ENCODE measurements at places on chromosomes 16 and 17.

DNA sequence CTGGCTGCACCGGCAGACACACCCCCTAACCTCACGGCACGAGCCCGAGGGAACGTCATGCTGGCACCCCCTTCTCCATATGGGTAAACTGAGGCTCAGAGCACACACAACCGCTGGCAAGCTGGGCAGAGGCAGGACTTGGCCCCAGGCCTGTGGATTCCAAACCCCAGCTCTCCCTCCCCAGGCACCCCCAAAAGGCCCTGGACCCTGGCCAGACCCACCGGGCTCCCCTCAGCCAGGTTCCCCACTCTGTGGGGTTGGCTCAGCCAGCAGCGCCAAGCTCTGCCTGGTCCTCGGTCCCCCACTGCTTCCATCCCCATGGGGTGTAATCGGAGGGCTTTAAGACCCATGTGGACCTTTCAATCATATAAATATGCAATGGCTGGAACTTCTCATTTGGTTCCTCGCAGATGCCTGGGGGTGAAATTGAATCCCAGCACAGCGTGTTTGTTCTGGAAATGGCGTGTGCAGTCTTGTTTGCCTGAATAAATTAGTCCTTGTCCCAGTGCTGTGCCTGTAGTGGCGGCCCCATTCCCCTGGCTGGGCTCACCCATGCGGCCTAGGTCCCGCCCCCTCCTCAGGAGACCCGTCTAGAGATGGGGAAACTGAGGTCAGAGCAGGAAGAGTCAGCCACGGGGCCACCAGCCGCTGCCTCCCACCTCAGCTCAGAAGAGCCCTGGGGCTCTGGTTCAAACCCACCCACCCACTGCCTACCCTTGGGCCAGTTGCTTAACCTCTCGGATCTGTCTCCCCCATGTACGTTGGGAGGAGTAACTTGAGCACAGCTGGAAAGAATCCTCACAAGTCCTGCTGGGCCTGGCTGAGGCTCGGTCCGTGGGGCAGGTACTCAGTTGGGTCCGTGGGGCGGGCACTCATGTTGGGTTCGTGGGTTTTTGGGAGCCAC lies 57.3 kb downstream of the ZFPM1 start:
- DNase-seq: no peak

DNA sequence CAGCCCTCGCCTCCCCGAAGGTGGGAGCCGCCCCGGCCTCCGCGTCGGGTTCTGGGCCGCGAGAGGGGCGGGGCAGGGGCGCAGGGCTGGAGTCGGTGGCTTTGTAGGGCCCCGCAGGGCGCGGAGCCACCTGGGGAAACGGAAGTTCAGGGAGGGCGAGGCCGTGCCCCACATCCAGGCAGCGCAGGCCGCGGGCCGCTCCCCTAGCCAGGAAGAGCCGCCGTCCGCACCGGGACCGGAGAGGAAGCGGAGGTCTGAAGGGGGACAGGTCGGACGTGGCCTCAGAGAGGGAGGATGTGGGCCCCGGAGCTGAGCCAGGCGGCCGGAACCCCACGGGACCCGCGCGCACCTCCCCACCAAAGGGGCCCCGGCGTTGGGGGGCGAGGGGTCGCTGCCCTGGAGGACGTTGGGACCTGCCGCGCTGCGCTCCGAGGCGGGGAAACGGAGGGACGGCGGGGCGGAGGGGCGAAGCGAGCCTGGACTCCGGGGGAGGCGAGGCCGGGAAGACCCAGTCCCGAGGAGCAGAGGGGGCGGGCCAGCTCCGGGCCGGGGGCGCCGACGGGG lies 482 bp upstream of the SLC16A3 start:
- DNase-seq: peak; percentile 83

DNA sequence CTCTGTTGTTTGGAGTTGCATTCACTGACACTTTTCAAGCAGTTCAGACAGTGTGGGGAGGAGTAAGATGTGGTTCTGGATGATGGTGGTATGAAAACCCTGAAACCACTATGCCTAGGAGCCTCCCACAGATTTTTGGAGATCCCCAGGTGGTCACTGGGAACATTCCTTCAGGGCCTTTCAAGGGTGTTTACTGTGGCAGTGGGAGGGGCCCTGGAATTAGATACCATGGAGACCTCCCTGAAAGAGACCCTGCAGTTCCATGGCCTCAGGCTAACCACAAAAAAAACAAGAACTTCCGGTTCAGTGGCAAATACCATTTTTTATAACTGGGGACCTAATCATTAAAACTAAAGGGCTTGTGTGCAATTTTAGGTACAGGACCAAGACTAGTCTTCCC lies 79.9 kb downstream of the TMEM100 start:
- DNase-seq: no peak

DNA sequence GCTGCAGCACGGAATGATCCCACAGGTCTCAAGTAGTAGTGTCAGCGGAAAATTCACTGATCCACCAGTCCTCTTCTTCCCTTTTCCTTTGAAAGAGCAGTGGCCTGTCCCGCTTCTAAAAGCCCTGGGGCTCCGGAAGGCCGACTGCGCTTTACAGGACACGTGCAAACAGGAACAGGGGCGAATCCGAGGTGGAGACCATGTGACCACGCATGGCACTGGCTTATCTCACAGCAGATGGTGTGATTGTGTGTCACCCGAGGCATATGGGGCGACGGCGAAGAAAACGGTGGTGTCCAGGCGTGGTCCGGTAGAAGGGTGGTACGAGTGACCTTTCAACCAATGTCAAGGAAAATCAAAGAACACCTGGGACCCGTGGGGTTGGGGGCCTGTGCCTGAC lies 12.0 kb upstream of the KCNJ18 start:
- no peak for DNase-seq

DNA sequence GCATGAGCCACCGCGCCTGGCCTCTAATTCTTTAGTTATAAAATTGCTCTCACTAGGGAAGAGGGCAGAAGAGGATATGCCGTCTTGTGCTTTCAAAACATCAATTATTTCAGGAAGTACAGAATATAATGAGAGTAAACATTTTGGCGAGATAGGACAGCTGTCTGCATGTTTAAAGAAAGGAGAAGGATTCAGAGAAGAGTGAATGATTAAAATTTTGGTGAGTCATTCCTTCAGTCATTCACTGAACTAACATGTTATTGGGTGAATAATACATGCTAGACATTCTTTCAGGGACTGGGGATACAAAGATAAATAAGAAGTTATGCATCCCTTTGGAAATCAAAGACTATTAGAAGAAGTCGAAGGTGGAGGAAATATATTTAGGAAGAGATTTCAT lies 590.3 kb upstream of the GOT2 start:
- no peak for DNase-seq

GRCh38 chr17:47729476-47729875 lies 3.6 kb upstream of the TBX21 start:
- no peak for DNase-seq

- DNase-seq: no peak
Measured at GRCh38 chr17:33015716-33016346, 24.2 kb downstream of the SPACA3 start.

DNA sequence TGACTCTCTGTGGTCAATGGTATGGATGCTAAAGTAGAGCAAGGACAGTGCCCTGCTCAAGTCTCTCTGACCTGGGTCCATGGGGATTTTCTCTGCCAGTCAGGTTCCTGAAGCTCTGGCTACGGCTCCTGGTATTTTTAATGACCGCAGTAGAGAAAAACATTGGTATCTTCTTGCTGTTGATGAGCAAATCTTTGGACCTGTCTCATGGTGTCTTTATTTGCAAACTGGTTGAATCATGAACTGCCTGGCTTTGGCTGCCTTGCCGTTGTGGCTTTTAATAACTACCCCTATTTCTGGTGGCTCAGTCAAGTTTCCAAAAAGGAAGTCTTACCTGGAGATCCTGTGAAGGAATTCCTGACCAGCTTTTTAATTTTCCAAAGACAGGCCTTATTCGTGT lies 8.7 kb downstream of the FAM234A start:
- DNase-seq: no peak

GRCh38 chr17:2436316-2436905 lies 35.6 kb upstream of the MNT start:
- no peak for DNase-seq

DNA sequence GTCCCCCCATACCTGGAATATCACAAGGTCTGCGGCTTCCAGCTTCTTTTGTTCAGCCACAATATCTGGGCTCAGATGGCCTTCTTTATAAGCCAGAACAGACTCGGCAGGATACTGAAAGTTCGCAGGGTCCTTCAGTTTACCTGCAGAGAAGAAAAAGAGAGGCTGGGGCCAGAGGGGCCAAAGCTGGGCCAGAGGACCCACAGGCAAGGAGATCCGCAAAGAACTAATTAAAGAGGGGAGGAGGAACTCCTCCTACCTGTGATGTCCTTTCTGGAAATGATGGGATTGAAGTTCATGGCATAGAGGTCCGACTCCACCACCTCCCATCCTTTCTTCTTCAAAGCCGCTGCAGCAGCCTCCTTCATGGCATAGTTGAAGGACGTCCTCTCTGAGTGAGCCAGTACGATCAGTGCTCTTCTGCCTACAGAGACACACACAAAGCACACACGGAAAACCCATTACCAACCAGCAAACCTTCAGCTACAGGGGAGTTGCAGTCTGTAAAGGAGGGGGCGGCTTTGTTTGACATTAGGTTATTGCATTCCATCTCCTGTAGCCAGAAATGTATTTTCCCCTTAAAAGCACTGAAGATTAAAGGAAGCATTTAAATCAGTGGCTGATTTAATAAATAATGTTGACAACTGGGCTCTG lies 8.1 kb downstream of the NQO1 start:
- no peak for DNase-seq

DNA sequence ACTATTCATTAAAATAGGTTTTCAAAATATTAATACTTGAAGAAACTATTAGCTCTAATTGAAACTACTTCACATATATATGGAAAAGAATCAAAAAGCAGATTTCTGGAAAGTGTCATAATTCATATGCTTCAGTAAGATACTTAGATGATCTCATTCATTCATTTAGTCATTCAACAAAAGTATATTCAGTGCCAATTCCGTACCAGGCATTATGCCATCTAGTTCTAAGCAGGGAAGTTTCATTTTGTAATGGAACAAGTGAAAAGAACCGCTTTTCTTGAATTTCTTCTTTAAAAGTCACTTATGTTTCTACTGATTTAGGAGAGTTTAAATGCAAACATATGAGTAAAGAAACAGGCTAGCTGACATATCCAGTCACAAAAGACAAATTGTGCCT lies 118.3 kb upstream of the FAM20A start:
- no peak for DNase-seq

GRCh38 chr16:11870399-11870798 lies 19.1 kb upstream of the RSL1D1 start:
- DNase-seq: no peak

GRCh38 chr16:441447-441846 lies 16.0 kb downstream of the RAB11FIP3 start:
- DNase-seq: no peak

DNA sequence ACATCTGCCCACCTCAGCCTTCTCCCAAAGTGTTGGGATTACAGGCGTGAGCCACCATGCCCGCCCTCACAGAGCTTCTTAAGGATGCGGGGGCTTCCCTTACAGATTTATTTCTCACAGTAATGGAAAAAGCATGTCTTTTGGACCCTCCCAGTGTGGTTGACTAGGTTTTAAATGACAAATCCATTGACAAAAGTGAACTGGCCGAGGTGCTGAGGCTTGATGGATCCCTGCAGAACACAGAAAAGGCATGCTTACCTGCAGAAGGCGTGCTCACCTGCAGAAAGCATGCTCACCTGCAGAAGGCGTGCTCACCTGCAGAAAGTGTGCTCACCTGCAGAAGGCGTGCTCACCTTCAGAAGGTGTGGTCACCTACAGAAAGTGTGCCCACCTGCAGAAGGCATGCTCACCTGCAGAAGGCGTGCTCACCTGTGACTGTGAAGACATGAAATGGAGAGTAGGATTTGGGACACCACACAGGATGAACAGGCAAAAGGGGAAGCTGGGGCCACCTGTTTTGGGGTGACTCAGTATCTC lies 15.1 kb upstream of the BBS2 start:
- DNase-seq: no peak

DNA sequence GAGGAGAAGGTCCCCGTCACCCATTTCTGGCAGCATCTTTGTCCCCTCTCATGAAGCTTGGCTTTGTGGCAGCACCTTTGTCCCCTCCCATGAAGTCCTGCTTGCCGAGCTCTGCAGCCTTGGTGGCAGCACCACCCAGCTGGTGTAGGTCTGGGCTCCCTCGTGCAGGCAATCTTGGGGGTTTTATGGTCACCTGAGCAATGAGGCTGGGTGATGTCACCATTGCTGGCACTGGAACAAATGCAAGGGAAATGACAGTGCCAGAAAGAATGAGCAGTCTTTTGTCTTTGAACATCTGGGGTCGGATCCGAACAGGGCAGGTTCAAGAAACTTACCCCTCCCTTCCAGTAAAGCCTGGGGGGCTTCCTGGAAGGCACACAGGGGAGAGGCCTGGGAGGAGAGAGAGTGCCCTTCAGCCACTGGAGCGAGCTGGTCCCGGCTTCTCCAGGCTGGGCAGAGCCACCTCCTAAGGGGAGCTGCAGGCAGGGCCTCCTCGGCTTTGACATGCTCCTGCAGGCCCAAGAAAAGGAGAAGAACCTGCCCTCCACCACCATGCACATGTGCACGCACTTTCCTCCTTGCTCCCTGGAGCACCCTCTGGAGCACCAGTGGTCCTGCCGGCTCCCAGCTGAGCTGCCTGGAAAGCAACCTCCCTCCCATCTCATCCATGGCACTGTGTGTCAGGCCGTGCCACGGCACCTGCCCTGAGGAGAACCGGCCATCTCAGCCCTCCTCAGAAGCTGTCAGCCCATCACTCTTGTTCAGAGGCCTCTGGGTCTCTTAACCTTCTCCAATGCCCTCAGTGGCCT lies 16.0 kb downstream of the BTBD17 start:
- DNase-seq: no peak

DNA sequence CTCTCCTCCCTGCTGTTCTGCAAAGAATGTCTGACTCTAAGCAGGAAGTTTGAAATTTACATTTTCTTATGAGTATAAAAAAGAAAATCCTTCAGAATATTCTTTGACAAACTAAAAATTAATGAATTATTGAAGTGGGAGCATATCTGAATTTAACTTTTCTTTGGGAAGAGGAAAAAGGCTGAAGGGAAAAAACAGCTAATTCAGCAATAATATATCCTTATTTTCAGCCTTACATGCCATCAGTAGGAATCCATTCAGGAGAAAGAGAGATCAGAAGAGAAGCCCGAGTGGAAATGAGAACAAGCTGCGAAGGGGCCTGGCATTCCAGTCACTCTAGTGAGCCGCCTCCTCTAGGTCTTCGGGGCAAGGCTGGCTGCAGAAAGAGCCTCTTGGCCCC lies 41.7 kb upstream of the BCAR1 start:
- no peak for DNase-seq

GRCh38 chr17:43967251-43967875 lies 13.6 kb upstream of the PYY start:
- no peak for DNase-seq

DNA sequence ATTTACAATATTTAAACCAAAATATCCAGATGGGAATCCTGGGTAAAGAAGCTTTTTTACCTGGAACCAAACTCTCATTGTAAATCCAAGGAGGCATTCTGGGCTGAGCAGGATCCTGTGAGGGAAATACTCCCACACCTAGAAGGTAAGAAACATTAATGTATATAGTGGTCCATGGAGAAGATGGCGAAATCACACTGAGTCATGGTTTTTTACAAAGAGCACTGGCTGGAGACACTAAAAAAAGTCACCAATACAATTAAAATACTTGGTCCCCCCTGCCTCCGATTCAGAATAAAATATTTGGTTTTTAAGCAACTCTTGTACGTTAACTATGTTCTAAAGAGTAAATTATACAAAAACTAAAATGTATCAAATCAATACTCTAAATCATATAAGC lies 32.9 kb downstream of the SYNRG start:
- no peak for DNase-seq
